ENCODE measurements at places on chromosomes 12 and 14.

GRCh38 chr12:91947459-91947858 is 198.2 kb downstream of the BTG1 start:
- DNase-seq = no peak

DNA sequence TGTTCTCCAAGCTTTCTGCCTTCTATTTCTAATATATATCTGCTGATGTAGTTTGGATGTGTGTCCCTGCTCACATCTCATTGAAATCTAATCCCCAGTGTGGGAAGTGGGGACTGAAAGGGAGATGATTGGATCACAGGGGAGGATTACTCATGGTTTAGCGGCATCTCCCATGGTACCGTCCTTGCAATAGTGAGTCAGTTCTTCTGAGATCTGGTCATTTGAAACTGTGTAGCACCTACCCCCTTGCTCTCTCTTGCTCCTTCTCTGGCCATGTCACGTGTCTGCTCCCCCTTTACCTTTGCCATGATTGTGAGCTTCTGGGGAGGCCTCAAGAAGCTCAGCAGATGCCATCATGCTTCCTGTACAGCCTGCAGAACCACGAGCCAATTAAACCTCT is 26.2 kb upstream of the ALX1 start:
- no peak for DNase-seq

GRCh38 chr12:131921866-131922769 is 7.0 kb upstream of the PUS1 start:
- DNase-seq = peak; percentile 54

DNA sequence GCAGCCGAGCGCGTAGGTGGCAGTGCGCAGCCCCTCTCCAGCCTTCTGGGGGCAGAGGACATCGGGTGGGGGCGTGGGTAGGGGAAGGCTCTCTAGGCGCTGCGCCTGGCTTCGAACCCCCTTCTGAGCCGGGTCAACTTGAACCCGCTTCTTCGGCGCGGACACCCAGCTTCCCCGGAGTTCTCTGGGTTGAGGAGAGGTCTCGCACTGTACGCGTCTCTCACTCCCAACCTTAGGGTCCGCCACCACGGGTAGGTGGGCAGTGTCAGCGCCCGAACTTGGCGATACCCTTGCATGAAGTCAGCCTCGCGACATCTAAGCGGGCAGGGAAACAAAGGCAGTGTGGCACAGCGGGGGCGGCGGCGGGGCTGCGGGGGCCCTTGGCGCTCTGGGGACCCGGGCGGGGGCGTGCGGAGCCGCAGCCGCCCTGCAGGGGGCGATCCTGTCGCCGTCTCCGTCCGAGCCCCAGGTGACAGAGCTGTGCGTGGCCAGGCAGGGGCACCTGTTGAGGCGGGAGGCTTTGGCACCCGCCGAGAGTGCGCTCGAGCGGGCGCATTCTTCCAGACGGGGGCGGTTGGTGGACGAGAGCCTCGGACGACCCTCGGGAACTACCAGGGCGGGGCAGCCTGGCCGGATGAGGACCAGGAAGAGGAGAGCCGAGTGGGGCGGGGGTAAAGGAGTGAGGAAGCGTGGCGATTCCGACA is 1.1 kb downstream of the GALNT16 start:
- DNase-seq = peak; percentile 79

- no peak for DNase-seq
Measured at GRCh38 chr12:132926415-132926833, 29.7 kb downstream of the ZNF605 start.

DNA sequence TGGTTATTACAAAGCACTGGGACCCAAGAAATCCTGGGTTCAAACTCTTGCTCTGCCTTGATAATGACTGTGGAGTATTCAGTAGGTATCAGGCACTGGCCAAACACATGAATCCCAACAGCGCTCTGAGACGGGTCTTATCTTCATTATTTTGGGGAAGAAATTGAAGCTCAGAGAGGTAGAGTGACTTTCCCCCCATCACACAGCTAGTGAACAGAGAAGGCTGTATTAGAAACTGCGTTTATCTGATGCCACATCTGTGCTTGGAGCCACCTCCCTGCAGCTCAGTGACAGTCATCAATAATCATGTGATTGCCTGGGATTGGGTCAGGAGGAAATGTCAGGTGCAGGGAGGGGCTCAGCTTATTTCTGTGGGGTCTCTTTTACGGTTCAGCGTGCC is 225.4 kb upstream of the LHX5 start:
- DNase-seq = no peak

GRCh38 chr12:100539202-100539601 is 34.3 kb upstream of the GAS2L3 start:
- peak; percentile 79 for DNase-seq

GRCh38 chr12:46451276-46452021 is 78.9 kb upstream of the SLC38A2 start:
- DNase-seq = no peak

DNA sequence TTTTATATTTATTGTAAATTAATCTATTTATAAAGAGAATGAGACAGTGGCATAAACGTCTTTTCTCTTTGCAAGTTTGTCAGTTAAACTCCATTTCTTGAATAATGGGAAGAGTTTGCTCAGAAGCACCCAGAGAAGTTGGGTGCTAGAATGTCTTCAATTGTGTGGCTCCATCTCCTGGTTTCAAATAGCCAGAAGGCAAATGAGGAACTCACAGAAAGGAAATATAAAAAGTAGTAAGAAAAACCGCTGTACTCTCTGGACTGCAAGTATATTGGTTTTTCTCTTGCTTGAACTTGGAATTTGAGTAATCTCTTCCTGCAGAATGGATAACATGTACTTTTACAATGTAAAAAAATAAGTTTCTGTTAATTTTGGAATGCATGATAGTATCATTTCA is 217.5 kb downstream of the DPY19L2 start:
- no peak for DNase-seq

GRCh38 chr12:44616402-44616801 is 259.7 kb downstream of the NELL2 start:
- no peak for DNase-seq

GRCh38 chr12:94516985-94517384 is 57.3 kb upstream of the CEP83 start:
- DNase-seq = peak; percentile 94

DNA sequence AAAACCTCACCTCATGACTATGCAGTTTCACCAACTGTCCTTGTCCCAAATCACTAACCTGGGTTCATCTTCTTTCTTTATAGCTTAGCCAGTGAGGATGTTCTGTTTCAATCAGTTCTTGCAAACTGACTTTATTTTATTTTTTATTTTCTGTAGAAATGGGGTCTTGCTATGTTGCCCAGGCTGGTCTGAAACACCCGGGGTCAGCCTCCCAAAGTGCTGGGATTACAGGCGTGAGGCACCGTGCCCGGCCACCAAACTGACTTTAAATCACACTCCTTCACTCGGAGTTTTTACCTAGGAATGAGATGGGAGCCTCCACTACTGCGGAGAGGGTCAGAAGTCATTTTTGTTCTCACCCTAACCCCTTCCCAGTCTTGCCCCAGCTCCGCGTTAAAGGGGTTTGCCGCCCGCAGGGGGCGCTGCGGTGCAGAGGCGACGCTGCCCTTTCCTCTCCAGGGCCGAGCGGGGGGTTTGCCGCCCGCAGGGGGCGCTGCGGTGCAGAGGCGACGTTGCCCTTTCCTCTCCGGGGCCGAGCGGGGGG is 7.0 kb upstream of the B4GALNT3 start:
- DNase-seq = no peak

- DNase-seq = no peak
Measured at GRCh38 chr14:52272375-52272774, 4.9 kb downstream of the PTGDR start.

DNA sequence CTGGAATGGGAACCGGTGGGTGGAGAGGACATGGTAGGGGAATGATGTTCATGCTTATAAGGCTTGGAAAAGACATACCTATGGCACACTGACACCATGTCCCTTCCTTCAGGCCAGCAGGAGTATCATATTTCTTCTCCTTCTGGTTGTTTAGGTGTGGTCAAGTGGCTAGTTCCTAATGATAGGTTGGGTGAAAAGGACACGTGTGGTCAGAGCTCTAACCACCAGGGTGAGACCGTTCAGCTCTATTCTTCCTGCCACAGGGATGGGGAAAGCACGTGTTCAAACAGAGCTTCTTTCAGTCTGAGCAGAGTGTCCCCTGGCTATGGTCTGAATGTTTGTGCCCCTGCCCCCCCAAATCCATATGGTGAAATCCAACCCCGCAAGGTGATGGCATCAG is 209.1 kb downstream of the PAX9 start:
- no peak for DNase-seq

DNA sequence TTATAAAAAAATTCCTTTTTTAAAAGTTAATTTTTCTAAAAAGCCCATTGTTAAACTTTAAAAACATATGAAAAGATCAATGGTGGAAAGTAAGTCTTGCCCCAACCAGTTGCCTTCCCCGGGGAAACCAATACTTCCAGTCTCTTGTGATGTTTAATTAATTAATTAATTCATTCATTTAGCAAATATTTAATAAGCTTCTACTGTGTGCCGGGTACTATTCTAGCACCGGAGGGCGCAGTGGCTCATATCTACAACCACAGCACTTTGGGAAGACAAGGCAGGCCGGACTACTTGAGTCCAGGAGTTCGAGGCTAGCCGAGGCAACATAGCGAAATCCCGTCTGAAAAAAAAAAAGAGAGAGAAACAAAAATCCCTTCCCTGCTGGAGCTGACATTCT is 87.4 kb downstream of the HECTD4 start:
- DNase-seq = no peak

- DNase-seq = peak; percentile 95
Measured at GRCh38 chr14:77301103-77301502, 19.6 kb downstream of the POMT2 start.

DNA sequence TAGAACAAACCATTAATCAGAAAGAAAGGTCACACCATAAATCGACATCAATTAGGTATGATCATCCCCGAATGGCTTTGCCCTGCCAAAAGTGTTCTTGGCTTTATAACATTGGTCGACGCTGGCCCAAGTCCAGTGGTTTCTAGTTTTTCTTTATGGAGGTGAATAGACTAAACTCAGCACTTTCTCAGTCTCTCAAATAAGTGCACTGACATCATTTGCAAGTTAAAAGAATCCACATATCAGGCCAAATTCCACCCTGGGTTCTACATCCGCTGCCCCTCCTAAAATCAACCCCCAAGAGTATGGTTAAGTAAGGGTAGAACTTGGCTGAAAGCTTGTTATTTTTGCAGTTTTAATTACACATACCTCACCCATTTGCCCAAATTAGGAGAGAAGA is 314.3 kb downstream of the C12orf75 start:
- DNase-seq = no peak

DNA sequence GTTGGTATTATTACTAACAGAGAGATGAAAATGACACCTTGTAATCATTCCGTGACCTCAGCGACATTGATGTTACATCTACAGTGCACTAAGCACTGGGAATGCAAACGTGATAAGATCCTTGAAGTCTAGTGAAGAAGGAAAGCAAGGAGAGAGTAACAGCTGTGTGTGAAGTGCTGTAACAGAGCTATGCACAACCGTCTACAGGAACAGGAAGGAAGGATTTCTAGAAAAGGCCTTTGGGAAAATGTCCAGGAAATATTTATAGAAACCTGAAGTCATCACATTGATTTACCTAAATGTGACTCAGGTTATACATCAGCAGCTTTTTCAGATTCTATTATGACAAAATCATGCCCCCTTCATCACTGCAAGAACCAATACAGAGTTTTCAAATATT is 304.2 kb upstream of the AMIGO2 start:
- no peak for DNase-seq

DNA sequence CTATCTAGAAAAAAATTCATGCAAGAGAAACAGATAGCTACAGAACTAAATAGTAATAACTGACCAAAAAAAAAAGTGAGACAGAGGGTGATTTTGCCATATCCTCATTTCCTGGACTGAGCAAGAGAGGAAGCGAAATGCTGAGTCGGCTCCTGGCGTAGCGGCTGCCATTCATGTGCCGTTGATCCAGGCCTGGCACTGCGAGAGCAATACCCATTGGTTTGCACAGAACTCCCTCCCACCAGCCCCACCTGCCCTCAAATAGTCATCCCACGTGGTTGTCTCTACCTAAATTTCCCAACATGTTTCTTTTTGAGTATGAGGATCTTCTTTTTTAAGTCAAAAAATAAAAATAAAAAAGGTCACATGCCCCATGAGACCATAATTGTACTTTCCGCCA is 9.4 kb upstream of the WNT5B start:
- DNase-seq = no peak

DNA sequence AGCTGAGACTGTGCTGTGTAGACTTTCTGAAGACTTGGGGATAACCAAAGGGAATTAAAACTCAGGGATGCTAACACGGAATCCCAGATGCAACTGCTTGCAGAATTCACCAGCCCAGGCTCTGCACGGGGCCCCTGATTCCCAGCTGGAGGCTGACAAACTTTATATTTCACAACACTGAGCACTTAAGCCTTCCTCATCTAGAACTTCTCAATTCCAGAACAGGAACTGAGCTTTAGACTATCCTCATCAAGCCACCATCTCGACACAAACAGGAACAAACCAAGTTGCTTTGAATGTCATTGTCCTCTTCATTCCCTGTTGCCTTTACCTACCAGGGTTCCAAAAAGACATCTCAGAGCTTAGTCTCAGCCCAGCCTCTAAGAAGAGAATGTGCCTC is 22.2 kb downstream of the CCDC63 start:
- DNase-seq = no peak

- DNase-seq = no peak
Measured at GRCh38 chr12:54988402-54989054, 4.0 kb upstream of the TESPA1 start.

DNA sequence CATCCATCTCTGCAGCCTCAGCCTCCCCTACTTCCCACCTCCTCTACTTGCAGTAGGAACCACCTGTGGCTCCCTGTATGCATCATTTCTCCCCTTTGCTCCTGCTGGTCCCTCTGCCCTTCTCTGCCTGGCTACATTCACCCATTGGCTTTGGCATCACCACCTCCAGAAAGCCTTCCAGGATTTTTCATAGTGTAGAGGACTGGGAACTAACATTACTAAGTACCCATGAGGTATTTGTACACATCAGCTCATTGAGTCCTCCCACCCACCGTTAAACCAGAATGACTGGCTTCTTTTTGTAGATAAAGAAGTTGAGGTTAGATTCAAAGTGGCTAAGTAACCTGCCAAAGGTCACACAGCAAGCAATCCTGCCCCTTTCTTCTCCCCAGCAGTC is 17.1 kb downstream of the SYNE3 start:
- DNase-seq = no peak

DNA sequence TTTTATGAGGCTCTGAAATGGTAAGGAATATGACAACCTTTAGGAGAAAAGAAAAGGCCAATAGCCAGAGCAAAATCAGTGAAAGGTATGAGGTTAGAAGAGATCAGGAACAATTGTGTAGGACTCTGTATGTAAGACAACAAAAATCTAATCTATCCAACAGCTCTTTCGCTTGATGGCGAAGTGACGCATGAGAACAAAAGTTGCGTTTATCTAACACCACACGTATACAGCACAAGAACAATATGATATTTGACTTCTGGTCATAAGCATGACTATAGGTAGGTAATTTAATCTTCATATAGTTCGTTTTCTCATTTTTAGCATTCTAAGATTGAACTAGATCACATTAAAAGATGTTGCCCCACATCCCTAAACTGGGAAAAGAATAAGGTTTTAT is 1.5 kb downstream of the CLECL1 start:
- DNase-seq = no peak

GRCh38 chr14:25215607-25216006 is 165.7 kb upstream of the STXBP6 start:
- DNase-seq = no peak

- DNase-seq = no peak
Measured at GRCh38 chr12:91009319-91009950, 4.7 kb upstream of the EPYC start.

All from islet precursor cell (in vitro differentiated cells).